ENCODE measurements at places on chromosomes 4 and X.
A peak's percentile ranks its signal among the peaks of the same experiment; 100 is the strongest.

GRCh38 chrX:49133759-49134158 lies 10.2 kb upstream of the GPKOW start:
- no peak for DNase-seq

- DNase-seq, result no peak
Measured at GRCh38 chr4:134747108-134747805, 545.7 kb upstream of the PABPC4L start.

DNA sequence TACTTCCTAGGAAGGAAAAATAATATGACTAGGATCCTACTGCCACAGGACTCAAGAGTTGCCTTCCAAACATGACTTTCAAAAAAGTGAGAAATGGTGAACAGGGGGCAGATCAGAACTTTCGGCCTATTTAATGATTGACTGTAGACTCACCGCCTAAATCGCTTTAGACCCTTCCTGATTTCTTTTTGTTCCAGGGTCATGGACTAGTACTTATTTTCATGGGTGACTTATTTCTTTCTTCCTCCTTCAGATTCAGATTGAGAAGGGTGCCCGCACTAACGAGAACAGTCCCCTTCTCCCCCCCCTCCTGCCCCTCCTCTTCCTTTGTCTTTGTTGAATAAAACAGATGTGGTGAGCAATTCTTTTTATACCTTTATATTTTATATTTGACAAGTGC lies 48.0 kb upstream of the KLHL8 start:
- DNase-seq, result no peak

GRCh38 chrX:110733166-110733565 lies 62.5 kb downstream of the CHRDL1 start:
- no peak for DNase-seq

DNA sequence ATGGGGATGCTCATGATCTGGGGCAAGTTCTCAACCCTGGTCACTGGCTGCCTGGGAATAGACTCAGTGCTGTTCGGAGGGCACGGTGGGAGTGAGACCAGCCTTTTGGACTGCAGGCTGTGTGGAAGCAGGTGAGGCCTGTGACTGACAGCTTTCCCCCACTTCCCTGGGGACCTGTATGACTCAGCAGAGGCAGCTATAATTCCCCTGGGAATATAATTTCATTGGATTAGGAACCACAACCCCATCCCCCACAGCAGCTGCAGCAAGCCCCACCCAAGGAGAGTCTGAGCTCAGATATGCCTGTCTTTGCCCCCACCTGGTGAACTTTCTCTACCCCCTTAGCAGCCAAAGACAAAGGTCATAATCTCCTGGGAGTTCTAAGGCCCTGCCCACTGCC lies 408.6 kb downstream of the PPP3CA start:
- no peak for DNase-seq

DNA sequence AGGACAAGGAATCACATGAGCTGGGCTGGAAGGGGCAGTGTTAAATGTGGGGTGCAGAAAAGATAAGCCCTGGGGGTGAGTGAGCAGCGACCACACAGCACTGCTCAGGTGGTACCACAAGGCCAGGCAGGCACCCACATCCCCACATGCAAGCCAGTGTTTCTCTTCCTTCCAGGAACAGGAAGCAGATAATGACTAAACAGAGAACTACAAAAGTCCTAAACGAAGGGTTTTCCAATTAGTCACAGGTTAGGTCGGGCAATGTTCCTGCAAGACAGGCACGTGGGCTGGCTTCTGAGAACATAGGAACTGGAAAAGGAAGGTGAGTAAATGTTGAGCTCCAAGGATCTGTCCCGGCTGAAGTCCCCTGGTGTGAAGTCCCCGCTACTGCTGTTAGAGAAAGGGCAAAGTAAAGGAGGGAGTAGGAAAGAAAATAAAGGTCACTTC lies 19.5 kb downstream of the RELL1 start:
- DNase-seq, result peak; percentile 44

DNA sequence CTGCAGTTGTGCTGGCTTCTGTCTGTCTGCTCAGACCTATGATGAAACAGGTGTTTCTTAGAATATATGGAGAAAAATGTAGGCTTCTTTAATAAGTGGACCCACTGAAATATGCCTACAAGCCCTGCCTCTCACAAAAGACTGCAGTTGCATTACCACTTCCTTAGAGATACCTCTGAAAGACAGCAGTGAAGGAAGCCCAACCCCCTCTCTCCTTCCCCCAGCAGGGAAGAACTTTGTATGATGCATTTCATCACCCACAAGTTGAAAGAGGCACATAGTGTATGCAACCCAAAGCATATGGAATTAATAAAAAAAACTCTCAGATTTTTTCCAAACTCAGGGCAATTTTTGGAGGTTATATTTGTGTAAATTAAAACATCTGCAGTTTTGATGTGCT lies 916.7 kb downstream of the TECRL start:
- DNase-seq, result no peak

DNA sequence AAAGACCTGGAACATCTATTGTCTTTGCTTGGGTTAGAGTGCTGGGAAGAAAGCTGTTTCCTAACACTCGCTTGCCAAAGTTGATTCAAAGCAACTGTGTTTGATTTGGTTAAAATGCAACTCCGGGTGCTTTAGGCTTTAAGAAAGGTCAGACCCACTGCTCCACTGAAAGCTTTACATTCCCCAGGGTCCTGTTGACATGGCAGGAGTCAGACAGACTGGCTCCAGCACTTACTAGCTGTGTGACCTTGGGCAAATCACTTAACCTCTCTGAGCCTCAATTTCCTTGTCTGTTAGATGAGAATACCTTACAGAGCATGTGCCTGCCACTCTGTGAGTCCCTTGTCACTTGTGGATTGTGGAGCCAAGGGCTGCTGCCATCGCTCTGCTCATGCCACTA lies 39.0 kb downstream of the DGKK start:
- DNase-seq, result no peak

DNA sequence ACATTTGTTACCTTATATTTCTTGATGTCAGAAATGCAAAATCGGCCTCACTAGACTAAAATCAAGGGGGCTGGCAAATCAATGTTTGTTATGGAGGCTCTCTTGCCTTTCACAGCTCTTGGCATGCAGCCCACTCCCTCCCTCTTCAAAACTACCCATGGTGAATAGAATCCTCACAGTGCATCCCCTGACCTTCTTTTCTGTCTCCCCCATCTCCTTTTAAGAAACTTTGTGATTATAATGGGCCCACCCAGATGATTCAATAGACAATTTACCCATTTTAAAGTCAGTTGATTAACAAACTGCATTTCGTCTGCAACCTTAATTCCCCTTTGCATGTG lies 184.0 kb downstream of the PCDH7 start:
- DNase-seq, result no peak

- no peak for DNase-seq
Measured at GRCh38 chr4:8774071-8774470, 97.6 kb downstream of the HMX1 start.

- no peak for DNase-seq
Measured at GRCh38 chr4:173073939-173074500, 94.6 kb upstream of the GALNT7 start.

DNA sequence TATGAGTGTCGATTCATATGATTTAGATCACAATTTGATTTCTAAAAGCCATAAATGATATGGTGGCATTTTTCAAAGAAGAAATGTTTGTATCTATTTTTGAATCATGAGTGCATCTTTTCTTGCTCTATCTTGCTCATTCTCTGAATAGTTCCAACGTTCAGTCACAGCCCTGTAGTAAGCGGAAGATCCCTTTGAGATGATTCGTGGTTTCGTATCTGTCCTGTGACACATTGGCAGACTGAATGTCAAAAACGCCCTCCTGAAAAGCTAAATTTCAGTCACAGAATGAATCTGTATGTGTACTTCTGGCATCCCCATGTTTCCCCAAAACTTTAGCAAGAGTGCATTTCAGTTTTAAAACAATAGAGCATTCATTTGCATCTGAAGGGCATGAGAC lies 1066.9 kb upstream of the TENM3 start:
- no peak for DNase-seq

DNA sequence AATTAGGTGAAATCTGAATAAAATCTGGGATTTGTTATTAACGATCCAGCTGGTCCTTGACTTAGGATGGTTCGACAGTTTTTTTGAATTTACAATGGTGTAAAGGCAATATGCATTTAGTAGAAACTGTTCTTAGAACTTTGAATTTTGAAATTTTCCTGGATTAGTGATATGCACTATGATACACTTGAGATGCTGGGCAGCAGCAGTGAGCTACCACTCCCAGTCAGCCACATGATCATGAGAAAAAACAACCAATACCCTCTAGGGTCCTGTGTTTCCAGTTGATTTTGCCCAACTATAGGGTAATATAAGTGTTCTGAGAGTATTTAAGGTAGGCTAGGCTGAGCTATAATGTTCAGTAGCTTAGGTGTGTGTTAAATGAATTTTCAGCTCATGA lies 303.7 kb downstream of the GPAT3 start:
- no peak for DNase-seq

GRCh38 chr4:120007896-120008436 lies 58.7 kb downstream of the MAD2L1 start:
- DNase-seq, result no peak

DNA sequence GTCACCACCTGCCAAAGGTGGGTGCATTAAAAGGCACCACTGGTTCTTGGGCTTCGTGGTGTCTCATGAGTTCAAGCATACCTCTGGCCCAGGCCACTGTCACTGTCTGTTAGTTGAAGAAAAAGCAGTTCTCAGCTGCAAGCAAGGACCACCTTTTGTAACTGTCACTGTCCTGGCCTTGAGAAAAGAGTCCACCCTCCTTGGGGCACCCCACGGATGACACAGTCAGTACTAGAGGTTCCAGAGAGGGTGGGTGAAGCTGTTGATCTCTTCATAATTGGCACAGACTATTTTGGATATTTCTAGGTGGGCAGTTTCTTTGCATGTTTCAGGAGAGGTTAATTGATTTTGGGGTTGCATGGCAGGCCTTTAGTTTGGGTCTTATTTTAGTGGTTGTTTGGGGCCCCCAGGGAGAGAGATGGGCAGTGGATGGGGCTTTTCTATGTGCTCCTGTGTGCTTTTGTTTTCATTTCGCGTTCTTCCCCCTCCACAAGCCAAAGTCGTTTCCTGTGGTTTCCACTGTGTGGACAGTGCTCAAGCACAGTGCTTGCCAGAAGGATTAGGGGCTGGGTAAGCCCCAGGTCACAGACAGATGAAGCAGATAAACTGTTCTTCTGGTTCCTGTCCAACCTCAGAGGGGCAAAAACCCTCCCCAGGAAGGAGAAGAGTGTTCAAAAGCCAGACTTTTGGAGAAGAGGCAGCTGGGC lies 156.2 kb upstream of the PPP1R2C start:
- no peak for DNase-seq

- DNase-seq, result no peak
Measured at GRCh38 chrX:53438832-53439230, 4.7 kb upstream of the HSD17B10 start.

- peak; percentile 71 for DNase-seq
Measured at GRCh38 chr4:184310171-184310567, 92.5 kb upstream of the ENPP6 start.

GRCh38 chr4:5887361-5888221 lies 5.3 kb downstream of the CRMP1 start:
- DNase-seq, result no peak

DNA sequence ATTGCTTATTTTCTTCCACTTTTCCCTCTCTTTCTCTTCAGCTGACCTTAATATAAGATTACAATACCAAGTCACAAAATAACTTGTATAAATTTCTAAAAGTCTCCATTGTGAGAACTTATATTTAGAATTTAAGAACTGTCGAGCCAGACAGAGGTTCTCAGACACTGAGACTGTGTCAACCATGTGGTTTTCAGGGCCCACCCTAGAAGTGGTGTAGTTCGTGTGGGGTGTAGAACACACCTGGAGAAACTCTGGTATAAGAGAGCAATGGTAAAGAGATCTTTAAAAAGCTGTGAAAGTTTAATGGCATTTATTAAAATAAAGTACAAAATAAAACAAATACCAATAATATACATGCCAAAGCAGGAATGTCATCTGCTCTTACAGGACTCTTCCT lies 19.7 kb downstream of the CPEB2 start:
- no peak for DNase-seq

DNA sequence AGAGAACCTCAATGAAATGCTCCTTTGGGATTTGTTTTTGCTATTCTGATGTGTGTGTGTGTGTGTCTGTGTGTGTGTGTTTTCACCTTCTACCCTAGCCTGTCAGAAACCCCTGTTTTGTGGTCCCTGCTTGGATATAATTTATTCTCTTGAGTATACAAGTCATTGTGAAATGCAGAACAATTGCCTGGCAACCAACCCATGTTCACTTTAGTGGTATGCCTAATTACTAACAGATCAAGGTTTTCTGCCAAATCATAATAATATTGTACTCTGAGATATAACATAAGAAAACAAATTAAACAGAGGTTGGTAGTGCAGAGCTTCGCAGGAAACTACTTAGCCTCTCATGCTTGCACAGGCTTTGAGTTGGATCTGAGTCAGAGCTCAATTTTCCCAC lies 7.0 kb upstream of the TET2 start:
- no peak for DNase-seq

DNA sequence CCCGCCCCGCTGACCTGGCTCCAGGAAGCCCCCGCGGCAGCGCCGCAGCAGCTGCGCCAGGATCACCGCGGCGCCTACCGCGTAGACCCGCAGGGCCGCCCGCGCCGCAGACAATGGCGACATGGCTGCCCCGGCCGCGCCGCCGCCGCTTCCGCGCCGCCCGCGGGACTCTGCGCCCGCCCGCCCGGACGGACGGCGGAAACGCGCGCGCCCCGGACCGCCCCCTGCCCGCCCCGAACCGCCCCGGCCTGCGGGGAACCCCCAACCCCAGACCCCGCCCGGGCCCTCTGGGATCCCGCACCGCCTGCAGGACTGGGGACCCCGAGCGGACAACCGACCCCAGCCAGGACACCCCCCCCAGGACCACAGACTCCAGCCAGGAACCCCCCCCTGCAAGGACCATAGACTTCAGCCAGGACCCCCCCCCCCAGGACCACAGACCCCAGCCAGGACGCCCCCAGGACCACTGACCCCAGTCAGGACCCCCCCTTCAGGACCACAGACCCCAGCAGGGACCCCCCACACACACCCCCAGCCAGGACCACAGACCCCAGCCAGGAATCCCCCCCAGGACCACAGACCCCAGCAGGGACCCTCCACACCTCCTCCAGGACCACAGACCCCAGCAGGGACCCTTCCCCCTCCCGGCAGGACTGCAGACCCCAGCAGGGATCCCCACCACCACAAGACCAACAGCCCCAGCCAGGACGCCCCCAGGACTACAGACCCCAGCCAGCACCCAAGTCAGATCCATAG lies at the start of the genes DHRSX and ZBED1:
Gene DHRSX (minus strand): TSS at position 174 of the 756 bp plus-strand sequence. CDS start 51 bp downstream, at position 123.
Gene ZBED1 (minus strand): TSS at position 174 of the 756 bp plus-strand sequence. CDS start 10,257 bp downstream, outside the sequence.
- DNase-seq, result peak; percentile 77

- no peak for DNase-seq
Measured at GRCh38 chr4:126267689-126268088, 952.9 kb downstream of the FAT4 start.
